ENCODE measurements at places on chromosomes 1 and 21. TPM values are rescaled to one million over a fixed set of nuclear protein-coding genes. Genes with fewer than 3 reads are reported as not detected.

- DNase-seq, result no peak
Observed at GRCh38 chr1:66494482-66494881, 39.5 kb upstream of the SGIP1 start.

DNA sequence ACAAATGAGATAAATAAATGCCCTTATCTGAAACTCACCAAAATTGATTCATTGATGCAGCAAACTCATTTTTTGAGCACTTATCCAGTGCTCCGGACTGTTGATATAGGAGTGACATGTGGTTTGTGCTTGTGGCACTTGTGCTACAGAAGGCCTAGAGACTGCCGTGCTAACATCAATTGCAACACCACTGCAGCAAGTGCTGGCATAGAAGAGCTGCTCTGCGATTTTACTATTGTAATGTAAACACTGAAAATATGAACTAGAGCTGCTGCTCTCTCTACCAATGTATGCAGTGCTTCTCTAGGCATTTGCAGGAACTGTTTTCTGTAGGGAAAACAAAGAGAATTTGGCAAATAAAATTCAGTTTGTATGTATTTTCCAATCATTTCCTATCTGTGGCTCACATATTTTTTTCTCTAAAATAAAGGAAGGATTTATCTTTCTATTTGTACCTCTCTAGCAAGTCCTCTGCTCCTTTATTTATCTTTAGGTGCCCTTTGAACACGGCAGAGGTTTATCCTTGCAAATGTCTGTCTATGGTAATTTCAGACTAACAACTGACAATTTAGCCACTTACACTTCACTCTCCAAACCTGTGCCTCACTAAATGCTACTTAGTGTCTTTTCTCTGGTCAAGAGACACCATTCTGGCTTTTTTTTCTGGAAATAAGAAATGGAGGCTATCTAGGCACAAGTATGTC, 409.5 kb upstream of the ADGRL2 start:
- DNase-seq, result no peak

DNA sequence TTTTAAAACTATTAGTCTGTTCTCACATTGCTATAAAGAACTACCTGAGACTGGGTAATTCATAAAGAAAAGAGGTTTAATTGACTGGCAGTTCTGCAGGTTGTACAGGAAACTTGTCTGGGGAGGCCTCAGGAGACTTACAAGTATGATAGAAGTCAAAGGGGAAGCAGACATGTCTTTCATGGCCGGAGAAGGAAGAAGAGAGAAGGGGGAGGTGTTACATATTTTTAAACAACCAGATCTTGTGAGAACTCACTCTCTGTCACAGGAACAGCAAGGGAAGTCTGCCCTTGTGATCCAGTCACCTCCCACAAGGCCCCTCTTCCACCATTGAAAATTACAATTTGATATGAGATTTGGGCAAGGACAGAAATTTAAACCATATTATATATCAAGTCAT, 55.9 kb downstream of the CLIC4 start:
- DNase-seq, result no peak

- DNase-seq, result no peak
Observed at GRCh38 chr1:36805979-36806640, 228.2 kb downstream of the GRIK3 start.

- no peak for DNase-seq
Observed at GRCh38 chr21:16116798-16117197, 387.0 kb downstream of the USP25 start.

The ZFP69B gene
- 7.5 TPM for total RNA-seq

The MATN1 gene
- not detected for total RNA-seq

The AADACL4 gene
- not detected for total RNA-seq

Measured in CD4-positive, alpha-beta memory T cell (primary cell).